Left cardiac atrium (tissue), 4 donors: ENCODE measurements at places on chromosomes 16 and 17. TPM values are rescaled to one million over a fixed set of nuclear protein-coding genes. Genes with fewer than 3 reads are reported as not detected.

DNA sequence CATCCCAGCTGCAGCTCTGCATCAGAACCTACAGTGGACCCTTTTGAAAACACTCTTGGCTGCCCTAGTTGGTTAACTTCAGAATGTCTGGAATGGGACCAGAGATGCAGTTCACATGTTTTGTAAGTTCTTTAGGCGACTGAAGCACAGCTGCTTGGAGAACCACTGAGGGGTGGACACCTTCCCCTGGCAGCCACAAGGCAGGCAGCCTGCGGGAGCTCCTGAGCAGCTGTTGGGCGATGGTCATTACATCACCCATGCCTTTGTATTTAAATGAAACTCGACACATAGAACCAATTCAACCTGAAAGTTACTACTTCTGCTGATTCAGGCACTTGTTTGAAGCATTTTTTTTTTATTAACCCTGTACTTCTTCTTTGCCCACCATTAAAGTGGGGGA is 151.5 kb downstream of the LGALS9B start:
- DNase-seq, result no peak

Gene MMP15
- total RNA-seq, result 46.2 TPM

GRCh38 chr17:7755095-7755890 is 37.7 kb downstream of the DNAH2 start:
- no peak for DNase-seq

Gene FAM171A2
- total RNA-seq, result 1.2 TPM

DNA sequence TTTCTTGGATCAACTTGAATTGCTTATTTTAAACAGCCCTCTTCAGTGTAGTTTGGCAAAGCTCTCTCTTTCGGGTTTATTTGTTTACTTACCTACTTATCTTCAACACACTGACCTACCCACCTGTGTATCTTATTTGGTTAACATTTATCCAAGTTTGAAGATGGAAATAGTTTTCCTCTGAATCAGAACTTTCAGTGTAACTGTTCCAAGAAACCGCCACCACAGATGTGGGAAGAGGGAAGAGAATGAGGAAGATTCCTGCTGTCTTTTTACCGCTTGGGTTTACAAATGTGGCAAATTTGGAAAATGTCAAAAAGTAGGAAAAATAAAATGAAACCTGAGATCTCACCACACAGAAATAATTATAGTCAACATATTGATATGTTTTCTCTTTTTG is 115.8 kb downstream of the MSI2 start:
- no peak for DNase-seq

DNA sequence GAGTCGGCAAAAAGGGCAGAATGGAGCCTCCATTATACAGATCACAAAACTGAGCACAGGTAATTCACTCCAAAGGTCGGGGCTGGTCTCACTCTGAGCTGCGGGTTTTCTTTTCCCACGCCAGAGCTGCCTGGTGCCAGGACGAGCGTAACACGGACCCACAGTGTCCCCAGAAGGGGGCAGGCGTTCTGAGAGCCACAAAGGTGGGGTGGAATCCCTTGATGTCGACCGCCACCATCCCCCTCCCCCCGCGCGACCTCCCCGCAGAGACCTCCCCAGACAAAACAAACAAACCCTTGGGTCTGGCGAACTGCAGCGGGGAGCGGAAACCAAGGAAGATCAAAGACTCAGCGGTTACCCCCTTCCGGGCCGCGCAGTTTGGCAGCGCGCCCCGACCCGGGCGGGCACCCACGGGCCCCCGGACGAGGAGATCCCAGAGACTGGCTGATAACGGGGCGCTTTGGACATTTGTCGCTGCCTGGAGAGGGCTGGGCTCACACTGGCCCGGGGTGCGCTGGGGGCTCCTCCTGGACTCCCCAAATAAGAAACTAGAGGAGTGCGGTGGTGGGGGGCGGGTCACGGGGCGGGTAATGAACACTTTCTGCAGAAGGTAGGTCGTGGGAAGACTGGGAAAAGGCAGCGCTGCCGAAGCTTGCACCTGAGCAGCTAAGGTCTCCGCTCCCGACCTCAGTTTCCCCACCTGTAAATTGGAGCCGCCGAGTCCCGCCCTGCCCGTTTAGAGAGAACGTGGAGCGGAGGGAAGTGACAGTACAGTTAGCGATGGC is 664 bp upstream of the NKD1 start:
- peak; percentile 51 for DNase-seq

Gene PRCD
- total RNA-seq, result 5.5 TPM

DNA sequence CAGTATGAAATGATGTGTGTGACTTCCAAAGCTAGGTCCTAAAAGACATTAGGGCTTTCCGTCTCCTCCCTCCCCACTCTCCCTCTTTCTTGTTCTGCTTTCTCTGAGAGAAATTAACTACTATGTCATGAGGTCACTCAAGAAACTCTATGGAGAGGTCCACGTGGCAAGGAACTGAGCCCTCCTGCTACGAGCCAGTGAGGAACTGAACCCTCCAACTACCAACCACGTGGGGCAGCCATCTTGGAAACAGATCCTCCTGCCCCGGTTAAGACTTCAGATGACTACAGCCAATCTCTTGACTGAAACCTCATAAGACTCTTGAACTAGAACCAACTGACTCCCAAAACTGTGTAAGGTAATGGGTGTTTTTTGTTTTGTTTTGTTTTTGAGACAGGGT is 4.2 kb upstream of the ALOX15 start:
- no peak for DNase-seq

- DNase-seq, result peak; percentile 87
Measured at GRCh38 chr16:89489040-89489897, 1.1 kb downstream of the ANKRD11 start.

Gene TEX14
- 0.32 TPM for total RNA-seq

Gene TEX19
- total RNA-seq, result not detected

- peak; percentile 83 for DNase-seq
Measured at GRCh38 chr17:50686494-50687199, 21.1 kb downstream of the ANKRD40 start.

DNA sequence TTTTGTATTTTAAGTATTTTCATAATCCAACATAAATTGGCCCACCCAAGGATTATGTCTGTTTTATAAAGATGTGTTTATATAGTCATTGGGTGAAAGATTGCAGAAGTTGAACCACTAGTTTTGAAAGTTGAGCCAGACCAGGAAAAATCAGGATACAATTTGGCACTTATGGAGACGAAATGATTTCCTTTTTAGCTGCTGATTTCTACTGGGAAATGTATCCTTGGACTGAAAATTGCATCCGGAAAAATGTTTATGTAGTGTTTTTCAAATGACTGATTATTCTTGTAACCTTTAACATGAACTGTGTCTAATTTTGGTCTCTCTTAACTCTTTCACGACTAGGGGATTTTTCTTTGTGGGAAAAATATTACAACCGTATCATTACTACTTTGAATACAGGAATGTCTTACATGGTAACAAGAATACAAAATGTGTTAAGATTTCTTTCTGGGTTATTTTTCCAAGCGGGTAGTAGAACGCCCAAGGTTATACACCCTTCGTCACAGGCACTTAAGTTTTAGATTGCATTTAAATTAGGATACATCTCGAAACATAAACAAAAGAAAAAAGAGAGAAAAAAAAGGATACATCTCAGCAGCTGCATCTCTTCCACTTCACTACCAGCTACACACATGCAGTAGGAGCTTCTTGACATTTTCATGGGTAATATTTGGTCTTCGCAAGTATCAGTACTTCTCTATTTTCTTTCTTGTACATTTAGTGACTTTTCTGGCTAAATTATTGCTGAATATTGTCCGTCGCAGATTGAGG is 273.0 kb upstream of the TBX2 start:
- DNase-seq, result no peak

Gene TTC19
- 22.1 TPM for total RNA-seq

- no peak for DNase-seq
Measured at GRCh38 chr17:2705263-2705662, 6.3 kb downstream of the CLUH start.

DNA sequence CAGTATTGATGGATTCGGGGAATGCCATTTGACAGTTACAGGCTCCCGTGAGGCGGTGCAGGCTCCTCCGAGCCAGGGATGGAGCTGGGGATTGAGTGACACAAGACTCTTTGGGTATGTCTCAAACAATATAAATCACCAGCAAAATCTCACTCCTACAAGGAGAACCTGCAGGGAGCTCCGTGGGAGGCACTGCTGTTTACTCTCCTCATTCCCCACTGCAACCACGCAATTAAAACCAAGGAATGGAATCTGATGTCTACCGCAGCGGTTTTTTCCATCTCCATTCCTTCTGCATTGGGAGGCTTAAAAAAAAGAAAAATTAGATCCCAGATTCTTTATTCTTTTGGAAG is 157.9 kb downstream of the WWOX start:
- no peak for DNase-seq

Gene TNS4
- total RNA-seq, result not detected

- no peak for DNase-seq
Measured at GRCh38 chr17:75922173-75922961, 17.7 kb upstream of the MRPL38 start.

Gene CDT1
- 2.3 TPM for total RNA-seq

DNA sequence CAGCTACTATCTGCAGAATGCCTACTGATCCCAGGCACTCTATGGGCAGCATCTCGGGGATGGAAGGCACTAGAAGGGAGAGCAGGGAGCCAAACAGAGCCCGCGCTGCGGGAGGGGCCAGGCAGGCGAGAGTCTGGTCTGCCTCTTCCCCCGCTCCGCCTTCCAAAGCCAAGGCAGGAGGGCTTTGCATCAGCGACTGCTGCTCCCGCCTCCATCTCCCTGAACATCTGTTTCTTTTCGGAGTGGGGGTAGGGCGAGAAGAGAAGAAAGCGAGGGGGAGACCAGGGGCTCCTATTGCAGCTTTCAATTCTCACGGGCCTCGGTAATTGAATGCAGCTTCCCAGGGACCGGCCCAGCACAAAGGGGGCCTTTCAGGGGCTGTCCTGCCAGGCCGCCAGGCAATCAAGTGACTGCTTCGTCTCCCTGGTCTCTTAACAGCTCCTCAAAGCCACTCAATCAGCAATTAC is 31.4 kb upstream of the CDC42EP4 start:
- peak; percentile 73 for DNase-seq

- no peak for DNase-seq
Measured at GRCh38 chr17:67353929-67354574, 12.3 kb downstream of the PSMD12 start.

DNA sequence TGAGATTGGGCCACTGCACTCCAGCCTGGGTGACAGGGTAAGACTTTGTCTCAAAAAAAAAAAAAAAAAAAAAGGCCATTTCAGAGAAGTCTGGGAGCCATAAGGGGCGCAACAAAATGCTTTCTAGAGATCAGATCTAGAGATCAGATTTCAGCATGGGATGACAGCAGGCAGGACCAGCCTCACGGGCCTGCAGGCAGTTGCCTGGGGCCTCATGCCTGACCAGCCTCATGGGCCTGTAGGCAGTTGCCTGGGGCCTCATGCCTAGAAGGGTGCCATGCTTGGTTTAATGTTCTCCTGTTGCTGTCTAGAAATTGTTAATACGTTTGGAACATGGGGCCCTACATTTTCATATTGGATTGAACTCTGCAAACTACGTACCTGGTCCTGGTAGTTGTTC is 59.4 kb downstream of the MARF1 start:
- DNase-seq, result no peak

DNA sequence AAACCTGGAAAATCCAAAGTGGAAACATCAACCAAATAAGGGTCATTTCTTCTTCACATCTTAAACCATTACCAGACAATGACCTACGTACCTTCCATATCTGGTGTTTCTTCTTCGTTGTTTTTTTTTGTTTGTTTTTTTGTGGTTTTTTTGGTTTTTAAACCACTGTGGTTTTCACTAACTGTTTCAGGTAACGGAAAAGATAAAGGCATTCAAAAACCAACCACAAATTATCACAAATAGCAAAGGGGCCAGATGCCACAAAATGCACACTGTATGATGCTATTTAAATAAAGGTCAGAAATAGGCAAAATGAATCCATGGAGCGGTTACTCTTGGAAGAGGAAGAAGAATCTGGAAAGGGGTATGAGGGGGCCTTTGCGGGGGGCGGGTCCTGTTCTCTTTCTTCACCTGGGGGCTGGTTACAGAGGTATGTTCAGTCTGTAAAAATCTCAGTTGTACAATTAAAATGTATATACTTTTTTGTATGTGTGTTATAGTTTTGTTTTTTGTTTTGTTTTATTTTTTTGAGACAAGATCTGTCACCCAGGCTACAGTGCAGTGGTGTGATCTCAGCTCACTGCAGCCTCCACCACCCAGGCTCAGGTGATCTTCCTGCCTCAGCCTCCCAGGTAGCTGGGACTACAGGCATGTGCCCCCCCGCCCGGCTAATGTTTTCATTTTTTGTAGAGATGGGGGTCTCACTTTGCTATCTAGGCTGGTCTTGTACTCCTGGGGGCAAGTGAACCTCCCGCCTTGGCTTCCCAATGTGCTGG is 29.6 kb downstream of the LITAF start:
- no peak for DNase-seq

Gene ELP5
- total RNA-seq, result 68.3 TPM

Gene SMURF2
- total RNA-seq, result 17.9 TPM

Gene LGALS9B
- total RNA-seq, result not detected

Gene SLC5A11
- total RNA-seq, result not detected

Gene NPIPB8
- 0.27 TPM for total RNA-seq

Gene ZNF263
- 9.0 TPM for total RNA-seq

Gene SMPD3
- 1.3 TPM for total RNA-seq

Gene TBX4
- not detected for total RNA-seq

- no peak for DNase-seq
Measured at GRCh38 chr17:55344514-55344997, 77.1 kb downstream of the MMD start.

- DNase-seq, result no peak
Measured at GRCh38 chr16:14438256-14438655, 191.8 kb downstream of the PARN start.

DNA sequence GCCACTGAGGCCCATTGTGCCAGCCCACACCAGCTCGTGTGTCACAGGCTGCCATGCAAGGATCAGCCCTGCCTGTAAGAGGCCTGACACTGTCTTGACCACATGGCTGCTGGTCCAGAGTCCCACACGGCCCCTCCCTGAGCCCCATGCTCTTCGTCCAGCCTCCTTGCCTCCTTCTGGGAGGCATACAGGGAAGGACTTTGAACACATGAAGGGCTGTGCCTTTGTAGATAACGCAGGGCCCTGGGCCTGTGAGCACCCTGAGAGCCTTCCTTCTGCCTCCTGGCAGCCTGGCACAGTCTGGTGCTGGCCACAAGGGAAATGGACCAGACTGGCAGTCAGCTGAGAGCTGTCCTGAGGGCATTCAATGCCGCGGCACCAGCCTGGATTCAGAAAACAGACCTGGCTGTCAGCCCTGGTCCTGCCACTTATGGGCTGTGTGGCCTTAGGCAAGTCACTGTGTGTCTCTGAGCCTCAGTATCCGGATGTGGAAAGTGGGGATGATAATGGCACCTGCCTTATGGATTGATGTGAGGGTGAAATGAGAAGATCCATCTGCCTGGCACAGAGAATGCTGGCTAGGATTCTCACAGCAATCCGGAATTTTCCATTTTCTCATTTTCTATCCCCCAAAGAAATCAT is 19.2 kb upstream of the SPNS2 start:
- DNase-seq, result no peak

Gene ZNF48
- 6.4 TPM for total RNA-seq
